ENCODE measurements at places on chromosomes 7 and 10. TPM values are rescaled to one million over a fixed set of nuclear protein-coding genes. Genes with fewer than 3 reads are reported as not detected.

Gene AGAP3
- 112 TPM for total RNA-seq

DNA sequence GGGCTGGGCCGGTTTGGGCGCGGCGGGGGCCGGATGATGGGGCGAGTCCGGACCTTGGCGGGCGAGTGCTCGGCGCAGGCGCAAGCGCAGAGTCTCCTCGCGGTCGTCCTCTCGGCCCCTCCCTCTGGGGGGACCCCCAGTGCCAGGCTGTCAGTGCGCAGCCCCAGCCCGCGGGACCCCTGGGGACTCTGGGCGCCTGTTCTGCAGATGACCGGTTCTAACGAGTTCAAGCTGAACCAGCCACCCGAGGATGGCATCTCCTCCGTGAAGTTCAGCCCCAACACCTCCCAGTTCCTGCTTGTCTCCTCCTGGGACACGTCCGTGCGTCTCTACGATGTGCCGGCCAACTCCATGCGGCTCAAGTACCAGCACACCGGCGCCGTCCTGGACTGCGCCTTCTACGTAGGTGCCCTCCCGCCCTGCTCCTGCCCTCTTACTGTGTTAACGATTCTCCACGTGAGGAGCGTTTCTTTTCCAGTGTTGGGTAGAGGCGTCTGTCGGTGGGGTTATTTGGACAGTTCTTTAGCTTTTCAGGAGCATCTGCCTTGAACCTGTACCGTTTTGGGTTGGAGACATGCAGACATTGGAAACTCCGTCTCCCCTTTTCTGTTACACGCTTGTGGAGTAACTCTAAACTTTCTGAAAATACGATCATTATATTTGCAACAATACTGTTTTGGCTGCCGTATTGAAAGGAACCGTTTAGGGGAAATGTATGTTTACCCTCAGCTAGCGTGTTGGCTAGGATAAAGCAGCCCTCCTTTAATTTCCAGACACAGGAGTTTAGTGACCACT, 706 bp downstream of the BUB3 start:
- peaks cover 13% of the 10 kb centered on the region for H3K36me3 ChIP-seq
- peak overlapping the region; percentile 100 for H3K4me3 ChIP-seq
- peaks cover 19% of the 10 kb centered on the region for H3K4me1 ChIP-seq
- H3K27ac ChIP-seq: peak overlapping the region; percentile 98

- H3K4me3 ChIP-seq: no peak overlapping the region
- peaks cover 5% of the 10 kb centered on the region for H3K27me3 ChIP-seq
- no peaks in the 10 kb centered on the region for H3K4me1 ChIP-seq
- no peak overlapping the region for H3K27ac ChIP-seq
Observed at GRCh38 chr10:77702166-77702565, 64.6 kb upstream of the KCNMA1 start.

- no peak overlapping the region for H3K4me3 ChIP-seq
- H3K27ac ChIP-seq: no peak overlapping the region
- peaks cover 2% of the 10 kb centered on the region for H3K4me1 ChIP-seq
- H3K27me3 ChIP-seq: peaks cover 12% of the 10 kb centered on the region
- no peaks in the 10 kb centered on the region for H3K36me3 ChIP-seq
Observed at GRCh38 chr10:3258394-3258793, 85.8 kb upstream of the PITRM1 start.

DNA sequence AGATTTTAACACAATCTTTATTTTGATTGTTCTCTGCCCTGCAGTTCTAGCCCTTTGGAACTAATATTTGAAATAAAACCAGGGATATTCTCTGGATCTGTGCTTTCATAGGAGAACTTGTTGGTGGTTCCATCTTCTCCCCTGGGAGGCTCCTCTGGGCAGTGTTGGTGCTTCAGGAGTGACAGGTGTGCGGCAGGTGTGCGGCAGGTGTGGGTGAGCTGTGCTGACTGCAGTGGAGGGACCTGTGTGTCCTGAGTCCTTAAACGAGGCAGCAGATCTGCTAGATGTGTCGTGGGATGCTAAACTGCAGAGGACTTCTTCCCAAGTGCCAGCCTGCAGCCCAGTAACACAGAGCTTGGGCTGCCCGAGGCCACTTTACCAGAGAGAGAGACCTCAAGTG, 98.4 kb downstream of the LYZL1 start:
- H3K27me3 ChIP-seq: peaks cover 4% of the 10 kb centered on the region
- no peak for DNase-seq
- no peak overlapping the region for H3K4me3 ChIP-seq
- peaks cover 3% of the 10 kb centered on the region for H3K4me1 ChIP-seq
- no peaks in the 10 kb centered on the region for H3K36me3 ChIP-seq

GRCh38 chr7:112176693-112177415, 29.3 kb downstream of the DOCK4 start:
- H3K27ac ChIP-seq: no peak overlapping the region
- H3K27me3 ChIP-seq: peaks cover 5% of the 10 kb centered on the region
- peaks cover 5% of the 10 kb centered on the region for H3K4me1 ChIP-seq
- H3K36me3 ChIP-seq: no peaks in the 10 kb centered on the region
- no peak for DNase-seq
- no peak overlapping the region for H3K4me3 ChIP-seq

- peaks cover 16% of the 10 kb centered on the region for H3K27me3 ChIP-seq
- H3K4me3 ChIP-seq: no peak overlapping the region
- no peaks in the 10 kb centered on the region for H3K36me3 ChIP-seq
- no peak for DNase-seq
- peaks cover 15% of the 10 kb centered on the region for H3K4me1 ChIP-seq
Observed at GRCh38 chr10:11713963-11714362, 28.2 kb upstream of the ECHDC3 start.

Measured in progenitor cell of endocrine pancreas (in vitro differentiated cells).